ENCODE measurements at places on chromosomes 1 and 21. TPM values are rescaled to one million over a fixed set of nuclear protein-coding genes. Genes with fewer than 3 reads are reported as not detected.

Gene LSM10
- 47.8 TPM for total RNA-seq

Gene KIAA0319L
- total RNA-seq: 68.8 TPM

Gene CPLANE2
- total RNA-seq: 2.3 TPM

Gene LDLRAD1
- total RNA-seq: not detected

Gene C1orf185
- not detected for total RNA-seq

Gene PRAMEF2
- not detected for total RNA-seq

Gene SPRR5
- total RNA-seq: not detected

Gene ADAMTS4
- total RNA-seq: 6.5 TPM

Gene MR1
- 11.0 TPM for total RNA-seq

Gene PADI2
- not detected for total RNA-seq

Gene PCBP3
- 8.5 TPM for total RNA-seq

Gene DISC1
- total RNA-seq: 4.2 TPM

Gene REN
- total RNA-seq: not detected

Gene ABCD3
- total RNA-seq: 23.5 TPM

Gene PRUNE1
- 19.9 TPM for total RNA-seq

Gene CDC14A
- total RNA-seq: 6.5 TPM

Gene GPR37L1
- total RNA-seq: not detected

Gene IL22RA1
- not detected for total RNA-seq

Gene LMOD1
- total RNA-seq: 2.5 TPM

Gene ZDHHC18
- 13.3 TPM for total RNA-seq

Gene MMP23B
- 15.7 TPM for total RNA-seq

Gene VHLL
- not detected for total RNA-seq

Gene SPRR3
- total RNA-seq: not detected

Gene RNU1-4
- not detected for total RNA-seq

Gene TMEM269
- total RNA-seq: not detected

Gene RAB3B
- total RNA-seq: 2.4 TPM

Gene AIRE
- not detected for total RNA-seq

Gene CHIA
- total RNA-seq: not detected

Gene PRAMEF18
- not detected for total RNA-seq

Gene VAV3
- total RNA-seq: 0.65 TPM

Gene DPT
- 1.6 TPM for total RNA-seq

Gene RASAL2
- 16.8 TPM for total RNA-seq

Gene OR2L13
- total RNA-seq: not detected

Gene GJC2
- total RNA-seq: 1.5 TPM

Gene SYDE2
- 1.3 TPM for total RNA-seq

Gene PTPRU
- 23.5 TPM for total RNA-seq

Gene KCNE2
- not detected for total RNA-seq

Gene CEP85
- 4.1 TPM for total RNA-seq

Gene GPR153
- total RNA-seq: 7.9 TPM

Gene RERE
- 17.5 TPM for total RNA-seq

Gene FPGT
- total RNA-seq: 9.1 TPM

Gene S100B
- total RNA-seq: not detected

Gene OPRD1
- total RNA-seq: not detected

Gene NUDT4B
- total RNA-seq: 26.0 TPM

Gene TFF1
- not detected for total RNA-seq

Gene KCNJ9
- total RNA-seq: not detected

Gene LCE2C
- not detected for total RNA-seq

Gene SLC66A1
- total RNA-seq: 20.9 TPM

Gene PLOD1
- total RNA-seq: 1,236 TPM

Gene WLS
- total RNA-seq: 59.4 TPM

Gene DBT
- 2.9 TPM for total RNA-seq

Gene LAPTM5
- total RNA-seq: 0.72 TPM

Gene PLA2G2A
- total RNA-seq: 9.4 TPM

Gene KLHL12
- 11.0 TPM for total RNA-seq

Gene VASH2
- not detected for total RNA-seq

Gene ADGRB2
- total RNA-seq: 3.9 TPM

Gene CD164L2
- total RNA-seq: not detected
